ENCODE measurements at places on chromosomes 1 and 21.

DNA sequence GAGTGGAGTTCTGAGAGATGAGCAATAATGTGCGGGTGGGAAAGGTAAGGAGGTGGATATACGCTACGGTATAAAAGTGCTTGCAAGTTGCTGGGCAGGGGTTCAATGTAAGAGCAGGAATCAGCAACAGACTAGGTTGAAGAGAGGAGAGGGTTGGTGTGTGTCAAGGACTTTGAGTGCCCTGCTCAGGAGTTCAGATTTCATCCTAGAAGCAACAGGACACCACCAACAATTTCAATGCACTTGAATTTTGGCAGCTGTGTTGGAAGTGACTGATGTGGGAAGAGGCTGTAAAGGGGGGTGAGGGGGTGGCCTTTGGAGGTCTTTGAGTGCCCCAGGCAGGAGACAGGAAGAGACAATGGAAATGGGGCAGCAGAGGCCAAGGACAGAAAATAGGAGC, 57.3 kb downstream of the RHOU start:
- no peak for DNase-seq

DNA sequence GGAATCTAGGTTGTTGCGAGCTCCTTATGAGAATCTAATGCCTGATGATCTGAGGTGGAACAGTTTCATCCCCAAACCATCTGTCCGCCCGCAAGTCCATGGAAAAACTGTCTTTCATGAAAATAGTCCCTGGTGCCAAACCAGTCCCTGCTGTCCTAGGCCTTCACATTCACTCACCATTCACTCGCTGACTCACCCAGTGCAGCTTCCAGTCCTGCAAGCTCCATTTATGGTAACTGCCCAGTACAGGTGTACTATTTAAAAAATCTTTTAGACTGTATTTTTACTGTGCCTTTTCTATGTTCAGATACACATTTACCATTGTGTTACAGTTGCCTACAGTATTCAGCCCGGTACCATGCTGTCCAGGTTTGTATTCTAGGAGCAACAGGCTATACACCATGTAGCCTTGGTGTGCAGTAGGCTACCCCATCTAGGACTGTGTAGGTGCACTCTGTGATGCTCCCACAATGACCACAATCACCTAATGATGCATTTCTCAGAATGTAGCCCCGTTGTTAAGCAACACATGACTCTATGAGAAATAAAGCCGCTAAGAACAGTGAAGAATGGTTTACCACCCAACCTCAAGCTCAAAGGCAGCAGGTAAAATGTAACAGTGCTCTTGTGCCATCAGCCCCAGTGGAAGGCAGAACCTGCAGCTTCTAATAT, 2.4 kb downstream of the ECHDC2 start:
- no peak for DNase-seq

GRCh38 chr1:94553323-94553730, 11.8 kb upstream of the F3 start:
- DNase-seq = peak; percentile 64

DNA sequence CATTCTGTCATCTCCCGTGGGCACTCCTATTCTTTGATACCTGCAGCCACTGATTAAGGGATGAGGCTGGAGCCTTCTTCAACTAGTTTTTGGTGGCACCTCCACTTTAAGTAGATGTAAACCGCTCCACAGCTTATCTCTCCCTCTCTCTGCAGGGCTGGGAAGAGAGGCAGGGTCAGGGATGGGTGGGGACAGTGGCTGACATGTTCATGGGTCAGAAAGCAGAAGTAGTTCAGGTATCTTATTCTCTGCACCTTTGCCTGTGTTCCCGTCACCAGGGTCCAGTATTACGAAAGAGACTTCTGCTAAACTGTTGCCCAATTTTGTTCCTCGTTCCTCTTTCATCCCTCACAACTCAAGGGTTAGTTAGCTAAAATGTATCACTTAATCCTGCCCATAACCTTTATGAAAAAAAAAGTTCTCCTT, 51.7 kb upstream of the EDEM3 start:
- no peak for DNase-seq

DNA sequence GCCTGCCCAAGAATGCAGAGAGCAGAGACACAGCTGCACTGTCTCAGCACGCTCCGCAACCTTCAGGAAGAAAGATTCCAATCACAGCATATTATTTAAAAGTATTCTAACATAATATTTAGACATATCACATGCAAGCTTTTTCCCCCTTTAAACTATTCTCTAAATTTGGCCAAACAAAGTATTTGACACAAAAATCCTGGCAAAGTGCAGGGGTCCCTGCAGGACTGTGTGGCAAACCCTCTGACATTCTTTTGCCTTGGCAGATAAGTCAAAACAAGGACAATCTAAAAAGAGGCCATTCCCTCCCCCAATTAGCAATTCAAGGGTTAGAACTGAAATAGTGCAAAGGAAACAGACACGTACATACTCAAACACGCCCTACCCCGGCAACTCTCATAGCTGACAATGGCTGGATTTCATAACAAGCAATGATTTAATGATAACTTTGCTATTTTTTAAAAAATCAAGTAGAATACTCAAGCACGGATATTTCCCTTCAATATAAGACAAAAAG, 225.3 kb downstream of the MRPL39 start:
- no peak for DNase-seq

- no peak for DNase-seq
Measured at GRCh38 chr1:163213626-163214025, 10.9 kb upstream of the RGS5 start.

- DNase-seq = no peak
Measured at GRCh38 chr1:6880951-6881690, 95.9 kb downstream of the CAMTA1 start.

DNA sequence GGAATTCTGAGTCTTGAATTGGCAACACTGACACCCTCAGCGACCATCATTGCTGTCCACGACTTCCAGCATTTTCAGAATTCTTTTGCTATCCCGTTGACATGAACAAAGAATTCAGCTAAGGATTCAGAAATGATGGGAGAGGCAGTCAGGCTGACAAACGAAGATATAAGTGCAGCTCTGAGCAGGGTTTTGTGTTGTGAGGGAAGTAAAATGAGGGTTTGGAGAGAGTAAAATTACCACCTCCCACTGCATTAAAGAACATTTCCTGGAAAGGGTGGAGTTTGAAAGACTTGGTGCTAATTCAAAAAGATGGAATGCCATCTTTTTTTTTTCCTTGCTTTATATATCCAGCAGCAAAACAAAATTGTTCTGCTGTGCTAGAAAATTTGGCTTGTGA, 4.9 kb upstream of the ELK4 start:
- no peak for DNase-seq

- no peak for DNase-seq
Measured at GRCh38 chr1:42844592-42845140, 1.7 kb upstream of the ZNF691 start.

DNA sequence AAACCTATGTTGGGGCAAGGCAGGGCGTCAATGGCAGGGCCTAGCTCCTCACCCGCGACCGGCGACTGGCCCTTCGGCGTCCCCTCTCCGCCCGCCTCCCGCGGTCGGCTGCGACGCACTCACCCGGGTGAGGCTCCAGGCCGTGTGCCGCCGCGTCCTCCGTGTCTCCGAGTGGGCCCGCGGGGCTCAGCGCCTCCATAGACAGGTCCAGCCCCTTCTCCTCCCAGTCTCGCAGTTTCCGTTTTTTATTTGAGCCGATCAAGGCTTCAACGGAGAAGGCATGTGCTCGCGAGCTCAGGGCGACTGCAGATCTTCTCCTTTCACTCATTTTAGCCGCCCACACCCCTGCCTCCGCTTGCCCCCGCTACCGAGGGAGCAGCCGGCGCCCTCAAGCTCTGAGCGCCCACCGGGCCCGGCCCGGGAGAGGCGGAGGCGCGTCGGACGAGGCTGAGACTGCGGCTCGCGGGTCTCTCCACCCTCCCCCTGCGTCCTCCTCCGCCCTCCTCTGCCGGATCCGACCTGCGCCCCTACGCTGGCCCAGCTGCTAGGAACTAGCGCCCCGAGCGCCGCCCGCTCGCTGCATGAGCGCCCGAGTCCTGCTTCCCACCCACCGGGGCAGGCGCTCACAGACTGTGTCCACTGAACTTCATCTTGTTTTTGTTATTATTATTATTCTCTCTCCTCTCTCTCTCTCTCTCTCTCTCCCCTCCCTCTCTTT, 516 bp downstream of the TBX15 start:
- DNase-seq = peak; percentile 56

- no peak for DNase-seq
Measured at GRCh38 chr1:15734901-15735300, 1.2 kb upstream of the SLC25A34 start.
